ENCODE measurements at places on chromosomes 16 and 17. TPM values are rescaled to one million over a fixed set of nuclear protein-coding genes. Genes with fewer than 3 reads are reported as not detected.

DNA sequence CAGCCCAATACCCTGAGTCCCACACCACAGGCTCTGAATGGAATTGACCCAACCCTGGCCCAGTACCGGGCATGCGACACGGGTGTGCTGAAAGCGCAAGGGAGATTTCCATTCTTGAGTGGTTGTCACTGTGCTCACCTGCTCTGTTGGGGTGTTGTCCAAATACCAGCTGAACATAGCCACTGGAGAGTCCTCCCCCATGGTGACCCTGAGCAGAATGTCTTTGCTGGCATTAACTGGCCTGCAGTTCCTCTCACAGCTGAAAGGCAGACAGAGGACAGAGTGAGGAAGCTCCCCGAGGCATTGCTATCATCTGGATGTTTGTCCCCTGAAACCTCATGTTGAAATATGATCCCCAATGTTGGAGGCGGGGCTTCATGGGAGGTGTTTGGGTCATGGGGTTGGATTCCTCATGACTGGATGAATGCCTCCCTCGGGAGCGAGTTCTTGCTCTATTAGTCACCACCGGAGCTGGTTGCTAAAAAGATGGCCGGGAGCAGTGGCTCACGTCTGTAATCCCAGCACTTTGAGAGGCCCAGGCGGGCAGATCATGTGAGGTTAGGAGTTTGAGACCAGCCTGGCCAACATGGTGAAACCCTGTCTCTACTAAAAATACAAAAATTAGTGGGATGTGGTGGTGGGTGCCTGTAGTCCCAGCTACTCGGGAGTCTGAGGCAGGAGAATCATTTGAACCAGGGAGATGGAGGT is 57.3 kb upstream of the BCO1 start:
- no peaks in the 10 kb centered on the region for H3K36me3 ChIP-seq
- DNase-seq, result peak; percentile 88
- peaks cover 10% of the 10 kb centered on the region for H3K4me1 ChIP-seq
- H3K27me3 ChIP-seq, result no peaks in the 10 kb centered on the region
- peak overlapping the region; percentile 1 for H3K4me3 ChIP-seq

- H3K27me3 ChIP-seq, result no peaks in the 10 kb centered on the region
- no peak overlapping the region for H3K27ac ChIP-seq
- DNase-seq, result no peak
- no peak overlapping the region for H3K4me3 ChIP-seq
These were observed 58.0 kb upstream of the EFCAB3 start for GRCh38 chr17:62322313-62322712.

RNF227 gene
- total RNA-seq, result 4.0 TPM

GRCh38 chr16:65668064-65668595 is 546.3 kb upstream of the CDH11 start:
- no peak overlapping the region for H3K27ac ChIP-seq
- H3K36me3 ChIP-seq, result no peaks in the 10 kb centered on the region
- H3K4me1 ChIP-seq, result peaks cover 14% of the 10 kb centered on the region
- no peak for DNase-seq
- no peak overlapping the region for H3K4me3 ChIP-seq

GRCh38 chr16:15398618-15399316 is 3.2 kb downstream of the MPV17L start:
- peaks cover 13% of the 10 kb centered on the region for H3K27me3 ChIP-seq
- no peaks in the 10 kb centered on the region for H3K4me1 ChIP-seq
- no peak overlapping the region for H3K27ac ChIP-seq
- no peak for DNase-seq
- H3K36me3 ChIP-seq, result no peaks in the 10 kb centered on the region
- no peak overlapping the region for H3K4me3 ChIP-seq

GRCh38 chr16:88655733-88656281 is 5.0 kb upstream of the CYBA start:
- H3K4me3 ChIP-seq, result no peak overlapping the region
- H3K27me3 ChIP-seq, result no peaks in the 10 kb centered on the region
- peaks cover 5% of the 10 kb centered on the region for H3K4me1 ChIP-seq

GRCh38 chr16:70665113-70665694 is 18.8 kb downstream of the IL34 start:
- no peak for DNase-seq
- H3K27me3 ChIP-seq, result no peaks in the 10 kb centered on the region
- H3K4me3 ChIP-seq, result no peak overlapping the region
- H3K27ac ChIP-seq, result no peak overlapping the region

PROCA1 gene
- 12.5 TPM for total RNA-seq

FOXL1 gene
- 0.07 TPM for total RNA-seq

GFOD2 gene
- 13.2 TPM for total RNA-seq

DNA sequence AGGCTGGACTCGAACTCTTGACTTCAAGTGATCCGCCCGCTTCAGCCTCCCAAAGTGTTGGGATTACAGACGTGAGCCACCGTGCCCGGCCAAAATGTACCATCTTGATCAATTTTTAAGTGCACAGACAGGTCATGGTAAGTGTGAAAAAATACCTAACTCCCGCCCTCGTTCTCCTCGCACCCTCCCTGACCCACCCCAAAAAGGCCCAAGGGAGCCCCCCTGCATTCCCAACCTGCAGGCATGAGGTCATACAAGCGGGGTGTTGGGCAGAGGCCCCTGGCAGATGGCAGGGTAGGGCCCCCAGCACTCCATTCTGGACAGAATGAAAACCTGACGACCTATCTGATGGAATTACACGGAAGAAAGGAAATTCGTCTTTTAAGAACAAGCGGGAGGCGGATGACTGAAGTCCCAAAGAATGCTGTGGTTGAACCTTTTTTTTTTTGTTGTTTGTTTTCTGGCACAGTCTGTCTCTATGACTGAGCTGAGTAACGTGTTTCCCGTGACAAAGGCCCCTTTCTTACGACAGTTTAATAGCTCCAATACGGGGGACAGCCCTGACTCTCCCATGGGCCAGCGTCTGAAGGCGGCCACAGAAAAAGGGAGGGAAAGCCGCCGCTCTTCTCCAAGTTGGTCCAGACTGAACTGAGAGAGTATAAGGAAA is 376.4 kb downstream of the SLC39A11 start:
- no peaks in the 10 kb centered on the region for H3K36me3 ChIP-seq
- no peak for DNase-seq
- H3K4me3 ChIP-seq, result no peak overlapping the region
- peaks cover 7% of the 10 kb centered on the region for H3K4me1 ChIP-seq
- H3K27me3 ChIP-seq, result no peaks in the 10 kb centered on the region

FASN gene
- total RNA-seq, result 77.9 TPM

GRCh38 chr17:42659079-42659931 is at the start of gene TUBG2:
TUBG2 (plus strand) TSS chr17:42659284; CDS start chr17:42659504, 220 bp downstream.
- peak; percentile 96 for DNase-seq
- no peak within 1 kb of the TSS for H3K27ac ChIP-seq
- H3K4me3 ChIP-seq, result peak within 1 kb of the TSS; percentile 61
- H3K4me1 ChIP-seq, result peaks cover 4% of the 10 kb centered on the region

FN3K gene
- 4.0 TPM for total RNA-seq

NPIPA2 gene
- 2.7 TPM for total RNA-seq

DNA sequence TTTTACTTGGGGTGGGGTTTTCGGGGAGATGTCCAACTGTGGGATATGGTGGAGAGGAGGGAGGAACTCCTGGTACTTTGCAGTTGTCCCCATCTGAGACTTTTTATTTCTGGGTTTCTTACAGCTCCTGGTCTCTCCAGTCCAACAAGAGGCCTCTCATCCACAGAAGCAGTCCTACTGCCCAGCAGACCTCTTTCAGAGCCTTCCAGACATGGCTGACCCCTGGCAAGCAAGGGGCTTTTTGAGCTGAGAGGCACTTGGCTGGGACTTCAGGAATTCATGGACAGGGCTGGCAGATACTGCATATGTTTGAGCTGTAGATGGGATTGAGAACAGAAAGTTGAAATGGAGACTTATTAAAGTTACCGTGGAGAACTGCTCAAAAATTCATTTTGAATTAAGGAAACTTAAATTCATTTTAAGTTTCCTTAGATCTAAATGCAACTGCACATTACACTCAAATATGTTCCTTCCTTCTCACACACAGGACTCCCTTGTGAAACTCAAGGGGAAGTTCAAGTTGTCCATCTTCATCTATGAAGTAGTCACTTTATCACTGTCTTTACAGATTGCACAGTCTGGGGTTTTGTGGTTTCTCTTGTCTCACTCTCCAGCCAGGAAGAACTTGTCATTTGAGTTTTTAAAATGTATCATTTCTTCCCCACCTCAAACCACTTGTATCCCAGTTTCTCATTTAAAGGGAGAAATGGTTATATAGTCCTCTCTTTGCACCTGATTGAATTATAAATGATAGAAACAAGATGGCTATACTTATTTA is 1.1 kb downstream of the LASP1NB start:
- no peaks in the 10 kb centered on the region for H3K36me3 ChIP-seq
- H3K4me3 ChIP-seq, result peak overlapping the region; percentile 26

HAS3 gene
- total RNA-seq, result 2.5 TPM

- no peak overlapping the region for H3K27ac ChIP-seq
- H3K4me3 ChIP-seq, result no peak overlapping the region
- H3K27me3 ChIP-seq, result no peaks in the 10 kb centered on the region
- peaks cover 19% of the 10 kb centered on the region for H3K4me1 ChIP-seq
- peak; percentile 29 for DNase-seq
These were observed 32.1 kb downstream of the MAP1LC3B start for GRCh38 chr16:87424266-87424665.

RDM1 gene
- 28.8 TPM for total RNA-seq

HCFC1R1 gene
- total RNA-seq, result 1.6 TPM

FBXW10 gene
- 0.15 TPM for total RNA-seq

DNA sequence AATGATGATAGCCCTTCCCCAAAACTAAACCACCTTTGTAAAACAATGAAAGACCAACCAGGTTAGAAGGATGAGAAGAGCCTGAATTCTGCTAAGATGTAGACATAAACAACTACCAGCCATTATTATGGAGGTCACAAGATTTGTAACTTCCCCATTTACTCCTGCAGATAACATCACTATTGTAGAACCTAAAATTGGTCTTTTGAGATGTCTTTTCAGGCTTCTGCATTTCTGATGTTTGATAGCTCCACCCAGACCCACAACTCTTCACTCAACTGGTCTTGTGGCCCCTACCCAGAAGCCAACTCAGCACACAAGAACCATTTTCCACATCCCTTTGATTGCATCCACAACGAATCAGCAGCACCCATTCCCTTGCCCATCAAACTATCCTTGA is 100.8 kb downstream of the TMEM132E start:
- no peaks in the 10 kb centered on the region for H3K4me1 ChIP-seq
- H3K27ac ChIP-seq, result no peak overlapping the region
- peaks cover 29% of the 10 kb centered on the region for H3K27me3 ChIP-seq
- no peaks in the 10 kb centered on the region for H3K36me3 ChIP-seq

DNA sequence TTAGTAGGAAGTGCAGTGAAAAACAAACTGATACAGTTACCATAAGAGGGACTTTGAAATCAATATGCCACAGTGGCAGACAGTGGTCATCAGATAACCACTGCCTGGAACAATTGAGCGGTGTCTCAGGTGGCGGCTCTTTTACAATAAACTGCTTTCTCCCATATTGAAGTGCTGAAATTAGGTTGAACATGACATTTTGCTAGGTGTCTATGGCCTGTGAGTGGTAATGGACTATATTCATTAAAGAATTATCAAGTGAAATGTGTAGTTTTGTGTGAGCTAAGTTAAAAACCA is 214.7 kb downstream of the RPTOR start:
- H3K4me1 ChIP-seq, result no peaks in the 10 kb centered on the region
- H3K27me3 ChIP-seq, result no peaks in the 10 kb centered on the region
- H3K27ac ChIP-seq, result no peak overlapping the region
- no peak overlapping the region for H3K4me3 ChIP-seq
- no peaks in the 10 kb centered on the region for H3K36me3 ChIP-seq
- no peak for DNase-seq

PGAP3 gene
- 26.1 TPM for total RNA-seq

METTL9 gene
- total RNA-seq, result 329 TPM

DNA sequence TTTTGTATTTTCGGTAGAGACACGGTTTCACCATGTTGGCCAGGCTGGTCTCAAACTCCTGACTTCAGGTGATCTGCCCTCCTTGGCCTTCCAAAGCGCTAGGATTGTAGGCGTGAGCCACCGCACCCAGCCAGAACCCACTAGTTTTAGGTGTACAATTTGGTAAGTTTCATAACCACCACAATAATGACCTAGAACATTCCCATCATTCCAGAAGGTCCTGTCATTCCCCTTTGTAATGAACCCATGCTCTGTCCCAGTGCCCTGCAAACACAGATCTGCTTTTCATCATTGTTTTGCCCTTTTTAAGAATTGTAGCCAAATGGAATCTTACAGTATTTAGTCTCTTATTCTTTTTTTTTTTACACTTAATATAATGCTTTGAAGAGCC is 35.6 kb upstream of the IRF8 start:
- no peaks in the 10 kb centered on the region for H3K27me3 ChIP-seq
- no peak for DNase-seq
- H3K27ac ChIP-seq, result no peak overlapping the region
- H3K4me1 ChIP-seq, result no peaks in the 10 kb centered on the region

DNA sequence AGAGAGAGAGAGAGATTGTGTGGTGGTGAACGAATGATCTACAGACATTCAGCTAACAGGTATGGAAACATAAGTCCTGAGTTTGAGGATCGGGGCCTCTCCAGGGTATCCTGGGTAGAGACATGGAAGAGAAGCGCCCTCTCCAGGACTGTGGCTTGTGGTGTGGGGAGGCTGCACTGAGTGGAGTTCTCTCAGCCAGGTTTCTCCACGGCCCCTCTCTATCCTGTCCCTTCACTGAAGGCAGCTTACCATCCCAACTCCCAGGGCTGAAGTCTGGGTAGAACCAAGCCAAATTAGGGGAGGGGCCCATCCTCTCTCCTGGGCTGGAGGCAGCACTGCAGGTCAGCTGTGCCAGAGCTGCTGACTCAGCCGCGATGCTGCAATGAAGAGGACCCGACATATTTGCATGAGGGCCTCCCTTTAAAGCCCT is 6.2 kb downstream of the C1QL1 start:
- DNase-seq, result no peak
- peaks cover 33% of the 10 kb centered on the region for H3K27me3 ChIP-seq
- H3K4me1 ChIP-seq, result peaks cover 7% of the 10 kb centered on the region
- H3K4me3 ChIP-seq, result no peak overlapping the region
- no peak overlapping the region for H3K27ac ChIP-seq
- no peaks in the 10 kb centered on the region for H3K36me3 ChIP-seq

GRCh38 chr17:78933025-78933958 is 8.1 kb upstream of the TIMP2 start:
- H3K27me3 ChIP-seq, result no peaks in the 10 kb centered on the region
- H3K36me3 ChIP-seq, result no peaks in the 10 kb centered on the region
- peaks cover 10% of the 10 kb centered on the region for H3K4me1 ChIP-seq
- no peak overlapping the region for H3K27ac ChIP-seq
- no peak for DNase-seq

DNA sequence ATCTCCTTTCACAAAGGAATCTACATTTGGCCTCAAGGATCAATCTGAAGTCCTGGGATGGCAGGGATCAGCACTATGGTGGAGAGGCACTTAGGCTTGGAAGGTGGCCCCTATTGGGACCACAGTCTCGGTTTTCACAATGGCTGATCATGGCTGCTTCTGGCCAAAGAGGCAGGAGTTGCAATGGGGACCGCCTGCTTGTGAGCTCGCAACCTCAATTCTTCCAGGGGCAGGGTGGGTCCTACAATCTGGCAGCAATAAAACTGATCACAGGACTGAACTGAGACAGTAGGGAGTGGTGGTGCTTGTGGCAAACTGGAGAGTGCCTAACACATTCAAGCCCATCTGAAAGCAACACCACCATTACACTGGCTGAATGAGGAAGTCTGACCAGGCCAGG is 83.1 kb downstream of the NETO2 start:
- peaks cover 10% of the 10 kb centered on the region for H3K4me1 ChIP-seq
- no peak for DNase-seq
- H3K36me3 ChIP-seq, result no peaks in the 10 kb centered on the region
- H3K27ac ChIP-seq, result no peak overlapping the region
- H3K27me3 ChIP-seq, result no peaks in the 10 kb centered on the region

- H3K4me1 ChIP-seq, result no peaks in the 10 kb centered on the region
- H3K27ac ChIP-seq, result no peak overlapping the region
- no peaks in the 10 kb centered on the region for H3K27me3 ChIP-seq
- peak; percentile 59 for DNase-seq
These were observed 110.4 kb upstream of the HAS3 start for GRCh38 chr16:68995011-68995504.

GRCh38 chr17:32878211-32878610 is 1.3 kb upstream of the MYO1D start:
- DNase-seq, result no peak
- no peaks in the 10 kb centered on the region for H3K36me3 ChIP-seq
- peaks cover 4% of the 10 kb centered on the region for H3K4me1 ChIP-seq
- H3K27me3 ChIP-seq, result peaks cover 35% of the 10 kb centered on the region
